ENCODE measurements at places on chromosomes 6 and 20.
A peak's percentile ranks its signal among the peaks of the same experiment; 100 is the strongest.

DNA sequence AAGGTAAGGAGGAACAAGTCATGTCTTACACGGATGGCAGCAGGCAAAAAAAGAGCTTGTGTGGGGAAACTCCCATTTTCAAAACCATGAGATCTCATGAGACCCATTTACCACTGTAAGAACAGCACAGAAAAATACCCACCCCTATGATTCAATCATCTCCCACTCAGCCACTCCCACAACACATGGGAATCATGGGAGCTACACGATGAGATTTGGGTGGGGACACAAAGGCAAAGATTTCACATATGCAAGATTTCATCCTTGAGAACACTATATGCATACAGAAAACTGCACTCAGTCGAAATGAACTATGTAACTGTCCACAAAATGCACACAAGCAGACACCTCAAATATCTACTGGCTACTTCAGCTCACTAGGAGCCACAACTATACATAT is 480.6 kb upstream of the BTBD3 start:
- DNase-seq = no peak

DNA sequence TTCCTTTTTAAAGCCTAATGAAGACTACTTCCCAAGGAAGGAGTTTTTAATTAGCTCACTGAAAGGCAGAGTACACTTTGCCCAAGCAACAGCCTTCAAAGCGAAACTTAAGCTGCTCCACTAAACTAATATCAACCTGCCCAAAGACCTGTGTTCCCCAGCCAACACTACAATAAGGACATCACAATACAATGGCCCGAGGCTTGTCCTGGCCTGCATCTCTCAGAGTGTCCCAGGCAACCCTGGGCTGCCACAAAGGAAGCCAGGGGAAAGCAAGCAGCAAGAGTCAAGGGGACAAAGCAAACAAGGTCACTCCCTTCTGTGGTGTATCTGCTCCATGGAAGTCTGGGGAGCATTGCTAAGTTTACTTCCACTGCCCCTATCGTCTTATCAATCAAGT is 52.3 kb downstream of the PIGU start:
- DNase-seq = no peak

- DNase-seq = no peak
These were observed 64.7 kb downstream of the GPR6 start for GRCh38 chr6:110042670-110043296.

- DNase-seq = no peak
These were observed 207.6 kb upstream of the MYLIP start for GRCh38 chr6:15921243-15921642.

DNA sequence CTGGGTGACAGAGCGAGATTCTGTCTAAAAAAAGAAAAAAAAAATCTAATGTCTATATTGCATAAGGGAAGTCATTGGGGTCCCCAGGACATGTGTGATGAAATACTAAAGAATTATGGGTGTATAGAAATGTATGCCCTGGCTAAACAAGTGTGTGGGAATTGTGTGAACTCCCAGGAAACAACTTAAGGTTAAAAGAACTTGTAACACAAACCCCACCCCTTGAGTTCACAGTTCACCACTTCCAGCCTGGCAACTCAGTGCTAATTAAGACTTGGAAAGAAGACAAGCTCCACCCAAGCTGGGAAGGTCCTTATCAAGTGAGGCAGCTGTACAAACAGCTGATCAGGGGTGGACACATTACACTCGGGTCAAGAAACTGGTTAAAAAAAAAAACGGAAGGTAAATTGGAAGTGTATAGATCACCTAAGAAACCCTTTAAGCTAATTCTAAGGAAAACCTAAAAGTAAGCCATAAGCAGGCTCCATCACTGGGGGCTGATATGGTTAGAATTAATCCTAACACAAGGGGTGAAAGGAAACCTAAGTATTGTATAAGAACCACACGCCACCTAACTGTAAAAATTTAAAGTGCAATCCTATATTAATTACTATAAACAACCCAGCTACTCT is 25.2 kb downstream of the HLA-A start:
- no peak for DNase-seq

DNA sequence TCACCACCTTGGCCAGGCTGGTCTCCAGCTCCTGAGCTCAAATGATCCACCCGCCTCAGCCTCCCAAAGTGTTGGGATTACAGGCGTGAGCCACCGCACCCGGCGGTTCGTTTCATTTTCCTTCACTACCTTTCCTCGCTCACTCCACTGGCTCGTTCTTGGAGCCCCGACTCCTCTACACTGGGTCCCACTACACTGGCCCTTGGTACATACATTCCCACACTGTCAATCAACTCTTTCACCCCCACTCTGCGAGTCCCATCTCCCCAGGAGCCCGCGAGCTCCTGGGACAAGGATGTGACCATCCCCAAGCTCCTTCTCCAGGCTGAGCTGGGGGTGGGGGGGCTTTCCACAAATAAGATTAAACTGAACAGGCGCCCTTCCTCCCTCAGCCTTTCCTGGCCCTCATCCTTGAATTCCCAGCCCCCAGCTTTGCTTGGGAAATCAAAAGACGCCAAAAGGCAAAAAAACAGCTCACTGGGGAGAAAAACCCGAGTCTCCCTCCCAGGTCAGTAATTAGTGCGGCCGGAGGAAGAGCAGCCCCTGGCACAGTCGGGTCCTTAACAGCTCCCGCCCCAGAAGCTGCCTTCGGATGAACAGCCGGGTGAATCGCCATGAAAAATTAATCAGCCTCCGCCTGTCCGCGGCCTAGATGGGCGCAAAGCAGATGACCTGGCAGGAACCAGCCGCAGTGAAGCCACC is 42.8 kb upstream of the LY86 start:
- DNase-seq = peak; percentile 38

DNA sequence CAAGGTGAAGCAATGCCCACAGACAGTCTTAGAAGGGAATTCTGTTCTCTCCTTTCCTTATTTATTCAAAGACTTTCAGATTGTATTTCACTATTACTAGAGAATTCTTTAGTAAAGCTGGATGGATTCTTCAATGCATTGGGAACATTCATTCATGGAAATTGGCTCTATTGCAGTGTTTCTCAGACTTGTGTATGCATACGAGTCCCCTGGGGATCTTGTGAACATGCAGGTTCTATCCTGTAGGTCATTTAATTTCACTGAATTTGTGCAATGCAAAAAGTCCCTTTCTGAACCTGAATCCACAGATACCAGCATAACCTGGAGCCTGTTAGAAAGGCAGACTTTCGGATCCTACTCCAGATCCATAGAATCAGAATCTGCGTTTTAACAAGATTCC is 160.9 kb upstream of the AHI1 start:
- no peak for DNase-seq

DNA sequence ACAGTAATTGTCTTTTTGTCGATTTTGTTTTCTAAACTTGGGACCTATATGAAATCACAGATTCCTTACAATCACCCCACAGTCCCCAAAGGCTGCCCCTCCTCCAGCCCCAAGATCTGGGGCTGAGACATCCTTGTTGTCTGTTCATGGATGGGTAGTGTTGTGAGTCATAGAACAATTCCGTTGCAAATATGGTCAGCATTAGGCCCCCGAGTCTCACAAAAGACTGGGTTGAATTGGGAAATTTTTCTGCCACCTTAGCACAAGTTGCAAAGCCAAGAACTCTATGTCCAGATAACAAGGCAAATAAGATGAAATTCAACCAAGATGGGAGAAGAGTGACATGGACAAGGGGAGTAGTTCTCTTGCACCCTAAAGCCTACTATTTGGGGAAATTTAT is 10.5 kb upstream of the TAB2 start:
- DNase-seq = no peak

- DNase-seq = no peak
These were observed 120.5 kb downstream of the SOD2 start for GRCh38 chr6:159572439-159573110.

DNA sequence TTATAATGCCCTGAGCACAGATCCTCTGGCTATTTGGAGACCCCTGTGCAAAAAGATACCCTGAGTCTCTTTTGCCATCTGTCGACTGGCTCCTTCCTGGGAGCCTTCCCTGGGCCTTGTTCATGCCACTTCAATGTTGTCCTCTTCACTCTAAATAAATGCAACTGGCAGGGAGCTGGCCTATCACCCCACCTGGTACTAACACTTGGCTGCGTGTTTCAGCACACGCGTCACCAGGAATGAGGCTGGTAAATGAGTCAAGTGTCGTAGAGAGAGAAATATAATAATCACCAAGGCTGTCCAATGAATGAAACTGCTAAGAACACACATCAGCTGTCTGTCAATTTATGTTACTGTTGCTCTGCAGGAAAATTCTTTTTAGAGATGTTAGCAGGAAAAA is 374.6 kb upstream of the JARID2 start:
- DNase-seq = no peak

- peak; percentile 68 for DNase-seq
These were observed 51.4 kb downstream of the TXLNB start for GRCh38 chr6:139240161-139241010.

DNA sequence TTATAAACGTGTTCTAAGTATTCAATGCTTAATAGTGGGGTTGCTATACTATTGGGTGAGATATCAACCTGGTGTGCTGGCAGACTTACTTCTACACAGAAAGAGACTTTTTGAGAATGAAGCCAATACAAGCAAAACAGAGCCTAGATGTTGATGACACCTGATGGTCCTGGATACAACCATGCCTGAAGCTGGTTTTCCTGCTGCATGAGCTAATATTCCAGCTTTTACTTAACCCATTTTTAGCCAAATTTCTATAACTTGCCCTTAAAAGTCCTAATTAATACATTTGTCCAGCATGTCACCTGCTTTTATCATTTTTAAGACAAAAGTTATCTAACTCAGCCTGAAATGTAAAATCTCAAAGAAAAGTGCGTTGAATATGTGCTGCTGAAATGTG is 86.2 kb downstream of the PFDN4 start:
- DNase-seq = no peak

DNA sequence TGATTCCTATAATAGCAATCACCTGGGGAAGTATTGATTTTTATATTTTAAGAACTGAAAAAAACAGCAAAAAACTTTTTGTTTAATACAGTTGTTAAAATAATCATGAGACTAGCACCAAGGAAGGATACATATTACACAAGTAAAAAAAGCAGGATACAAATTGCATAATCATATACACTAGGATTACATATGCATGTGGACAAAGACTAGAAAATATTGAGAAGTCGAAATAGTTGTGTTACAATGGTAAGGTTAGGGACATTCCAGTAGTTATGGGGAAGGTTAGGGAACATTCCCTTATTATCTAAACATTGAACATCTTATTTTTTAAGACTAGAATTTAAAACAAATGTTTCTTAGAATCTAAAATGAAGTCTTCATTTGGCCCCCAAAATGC is 9.5 kb downstream of the NUS1 start:
- no peak for DNase-seq

- DNase-seq = no peak
These were observed 3.5 kb downstream of the SLC16A10 start for GRCh38 chr6:111090766-111091165.

GRCh38 chr6:26158076-26158580 is 70.9 kb downstream of the HFE start:
- no peak for DNase-seq

GRCh38 chr6:2951728-2952127 is 19.6 kb downstream of the SERPINB6 start:
- DNase-seq = no peak

GRCh38 chr6:44115866-44116265 is 11.4 kb downstream of the MRPL14 start:
- no peak for DNase-seq

GRCh38 chr20:48329031-48329615 is 498.7 kb downstream of the PREX1 start:
- no peak for DNase-seq

DNA sequence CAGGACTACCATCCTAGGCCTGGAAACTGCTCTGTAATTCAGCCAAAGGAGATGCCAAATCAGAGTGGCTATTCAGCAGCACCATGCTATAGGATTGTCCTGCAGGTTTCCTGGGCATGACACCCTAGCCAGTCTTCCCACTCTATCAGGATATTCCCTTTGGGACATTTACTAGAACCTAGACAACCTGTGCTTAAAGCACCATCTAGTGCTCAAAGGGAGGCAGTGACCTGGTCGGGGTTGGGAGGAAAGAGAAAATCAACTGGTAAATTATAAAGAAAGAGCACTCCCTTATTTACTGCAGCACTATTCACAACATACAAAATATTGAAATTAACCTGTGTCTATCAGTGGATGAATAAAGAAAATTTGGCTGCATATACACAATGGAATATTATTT is 67.2 kb upstream of the SMLR1 start:
- DNase-seq = no peak

DNA sequence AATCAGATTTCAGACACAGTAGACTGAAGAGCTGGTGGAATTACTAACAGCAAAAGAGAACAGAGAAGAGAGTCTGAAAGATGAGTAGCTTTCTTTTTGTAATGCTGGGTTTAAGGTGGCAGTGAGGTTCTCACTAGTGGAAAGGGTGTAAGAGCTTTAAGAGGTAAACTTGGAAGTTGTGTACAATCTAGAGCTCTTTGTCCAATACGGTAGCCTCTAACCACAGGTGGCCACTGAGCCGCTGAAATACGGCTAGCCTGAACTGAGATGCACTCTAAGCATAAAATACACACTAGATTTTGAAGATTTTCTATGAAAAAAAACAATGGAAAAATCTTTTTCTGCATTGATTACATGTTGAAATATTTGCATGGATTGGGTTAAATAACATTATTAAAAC is 4.0 kb downstream of the ELOVL2 start:
- no peak for DNase-seq

DNA sequence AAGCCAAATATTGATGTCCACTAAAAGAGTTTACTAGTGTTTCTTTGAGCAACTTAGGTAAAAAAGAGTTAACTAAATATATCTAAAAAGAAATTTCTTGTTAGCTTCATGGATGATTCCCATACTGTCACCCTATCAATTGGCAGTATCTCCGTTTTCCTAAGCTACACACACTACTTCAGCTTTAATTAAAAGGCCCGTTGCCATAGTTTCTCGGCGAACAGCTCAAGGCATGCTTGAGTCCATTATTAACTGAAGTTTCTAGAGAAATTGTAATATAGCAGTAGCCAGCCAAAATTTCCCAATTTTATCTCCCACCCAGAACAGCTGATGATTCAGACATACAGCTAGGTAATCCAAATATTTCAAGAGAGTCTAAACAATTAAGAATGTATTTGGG is 20.0 kb upstream of the BEND6 start:
- no peak for DNase-seq

DNA sequence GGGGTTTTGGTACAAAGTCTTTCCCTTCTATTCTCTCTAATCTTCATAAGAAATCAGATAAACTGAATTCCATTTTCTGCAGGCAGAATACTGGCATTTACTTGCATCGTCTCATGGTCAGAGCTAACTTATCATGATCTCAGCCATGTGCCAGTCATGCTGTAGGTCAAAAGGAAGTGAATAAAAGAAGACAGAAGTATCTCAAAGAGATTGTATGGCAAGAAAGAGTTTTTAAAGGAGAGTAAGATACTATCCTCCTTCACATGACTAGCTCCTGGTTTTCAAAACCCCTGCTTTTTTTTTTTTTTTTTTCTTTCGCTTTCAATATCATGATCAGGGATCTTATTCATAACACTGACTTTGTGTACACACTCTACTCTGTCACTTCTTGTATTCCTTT is 398.3 kb downstream of the C6orf118 start:
- no peak for DNase-seq

DNA sequence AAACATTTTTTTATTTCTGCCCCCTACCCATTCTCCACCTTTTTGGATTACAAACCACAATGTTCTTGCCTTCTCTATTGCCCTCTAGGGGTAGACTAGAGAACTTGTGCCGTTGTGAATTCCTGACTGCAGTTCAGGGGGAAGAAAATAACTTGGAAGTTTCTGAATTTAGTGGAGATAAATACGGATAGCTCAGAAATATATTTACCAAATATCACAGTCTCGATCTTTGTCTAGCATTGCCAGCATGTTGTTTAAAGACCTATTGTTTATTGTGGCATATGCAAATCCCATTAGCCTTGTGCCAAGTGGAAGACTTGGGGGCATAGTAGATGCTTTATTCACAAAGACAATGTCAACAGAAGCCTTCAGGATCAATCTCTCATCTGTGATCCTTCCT is 154.1 kb upstream of the MMS22L start:
- no peak for DNase-seq
